ENCODE measurements at places on chromosomes 16 and 17. TPM values are rescaled to one million over a fixed set of nuclear protein-coding genes. Genes with fewer than 3 reads are reported as not detected.

ANTKMT gene
- total RNA-seq: 22.8 TPM

XYLT1 gene
- total RNA-seq: 1.4 TPM

CACNG1 gene
- not detected for total RNA-seq

KRTAP4-4 gene
- total RNA-seq: not detected

TNRC6C gene
- total RNA-seq: 4.8 TPM

EVI2A gene
- total RNA-seq: 0.94 TPM

APOH gene
- total RNA-seq: not detected

C17orf67 gene
- total RNA-seq: 1.0 TPM

CD300C gene
- total RNA-seq: not detected

ADCY9 gene
- 4.9 TPM for total RNA-seq

SHISA6 gene
- not detected for total RNA-seq

CHD9NB gene
- 1.8 TPM for total RNA-seq

HP gene
- not detected for total RNA-seq

C16orf96 gene
- not detected for total RNA-seq

GPR179 gene
- not detected for total RNA-seq

KRTAP3-2 gene
- total RNA-seq: not detected

FSCN2 gene
- total RNA-seq: 0.27 TPM

IRX6 gene
- not detected for total RNA-seq

CWC25 gene
- 11.9 TPM for total RNA-seq

ERN2 gene
- total RNA-seq: not detected

KIAA0513 gene
- total RNA-seq: 3.7 TPM

TPSG1 gene
- total RNA-seq: not detected

NUDT7 gene
- total RNA-seq: 4.0 TPM

IRF8 gene
- total RNA-seq: not detected

EFNB3 gene
- total RNA-seq: 0.38 TPM

PLEKHH3 gene
- total RNA-seq: 4.6 TPM

VMO1 gene
- total RNA-seq: 0.19 TPM

HID1 gene
- 11.5 TPM for total RNA-seq

MEOX1 gene
- total RNA-seq: not detected

RHBDL1 gene
- total RNA-seq: 0.47 TPM

MSRB1 gene
- total RNA-seq: 8.2 TPM

GSE1 gene
- total RNA-seq: 19.2 TPM

ATAD5 gene
- 1.9 TPM for total RNA-seq

Measured in endothelial cell of coronary artery (primary cell).